IMR-90 (cell line): ENCODE measurements at places on chromosomes 13 and 19. TPM values are rescaled to one million over a fixed set of nuclear protein-coding genes. Genes with fewer than 3 reads are reported as not detected.

GRCh38 chr13:68759617-68760016 lies 1348.0 kb upstream of the ATXN8OS start:
- no peak for DNase-seq

Gene IGFL2
- not detected in 2 replicates for polyA plus RNA-seq

Gene C13orf42
- polyA plus RNA-seq = not detected in 2 replicates

DNA sequence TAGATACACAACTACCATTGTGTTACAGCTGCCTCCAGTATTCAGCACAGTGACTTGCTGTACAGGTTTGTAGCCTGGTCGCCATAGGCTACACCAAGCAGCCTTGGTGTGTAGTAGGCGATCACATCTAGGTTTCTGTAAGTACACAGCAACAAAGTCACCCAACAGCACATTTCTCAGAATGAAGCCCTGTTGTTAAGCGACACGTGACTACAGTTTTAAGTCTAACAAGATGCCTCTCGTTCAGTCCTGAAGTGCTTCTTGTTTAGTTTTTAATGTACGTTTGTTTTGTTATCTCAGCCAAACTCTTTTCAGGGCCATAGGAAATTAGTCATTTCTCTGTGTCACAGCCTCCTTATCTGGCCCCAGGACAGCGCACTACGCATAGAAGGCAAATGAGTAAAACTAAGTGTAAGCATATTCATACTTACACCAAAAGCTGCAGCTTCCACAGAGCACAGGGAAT lies 50.0 kb upstream of the GPR183 start:
- peak; percentile 91 for DNase-seq

DNA sequence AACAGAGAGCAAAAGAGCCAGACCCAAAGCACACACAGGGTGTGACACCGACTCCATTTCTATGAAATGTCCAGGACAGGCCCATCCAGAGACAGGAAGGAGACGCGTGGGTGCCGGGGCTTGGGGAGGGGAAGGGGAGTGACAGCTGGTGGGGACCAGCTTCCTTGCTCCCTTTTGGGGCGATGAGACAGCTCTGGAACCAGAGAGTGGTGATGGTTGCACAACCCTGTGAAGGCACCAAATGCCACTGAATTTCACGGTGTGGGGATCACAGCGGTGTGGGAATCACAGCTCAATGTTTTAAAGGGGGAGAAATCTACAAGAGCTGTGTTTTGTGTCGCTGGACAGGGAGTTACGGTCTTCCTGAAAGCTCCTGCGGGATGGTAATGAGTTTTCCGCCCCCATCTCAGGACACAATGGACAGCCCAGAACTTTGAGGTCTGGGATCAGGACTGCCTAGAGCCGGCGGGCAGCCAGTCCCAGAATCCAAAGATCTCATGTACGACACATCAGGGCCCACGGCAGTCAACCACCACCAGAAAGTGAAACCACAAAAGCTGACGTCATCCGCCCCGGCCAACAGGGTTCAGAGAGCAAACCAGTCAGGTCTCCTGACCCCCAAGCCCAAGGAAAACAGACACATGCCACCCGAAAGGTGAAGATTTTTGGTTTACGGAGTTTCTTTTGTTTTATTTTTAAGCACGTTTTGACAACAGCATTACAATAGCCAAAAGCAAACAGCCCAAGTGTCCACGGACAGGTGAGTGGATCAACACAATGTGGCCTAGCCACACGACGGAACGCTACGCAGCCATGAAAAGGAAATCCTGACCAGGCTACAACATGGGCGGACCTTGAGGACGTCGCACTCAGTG lies 7.3 kb downstream of the SGTA start:
- DNase-seq = peak; percentile 35

- no peak for DNase-seq
Observed at GRCh38 chr13:76724421-76724820, 161.8 kb downstream of the KCTD12 start.

- DNase-seq = peak; percentile 14
Observed at GRCh38 chr19:21092109-21092508, 10.1 kb downstream of the ZNF714 start.

DNA sequence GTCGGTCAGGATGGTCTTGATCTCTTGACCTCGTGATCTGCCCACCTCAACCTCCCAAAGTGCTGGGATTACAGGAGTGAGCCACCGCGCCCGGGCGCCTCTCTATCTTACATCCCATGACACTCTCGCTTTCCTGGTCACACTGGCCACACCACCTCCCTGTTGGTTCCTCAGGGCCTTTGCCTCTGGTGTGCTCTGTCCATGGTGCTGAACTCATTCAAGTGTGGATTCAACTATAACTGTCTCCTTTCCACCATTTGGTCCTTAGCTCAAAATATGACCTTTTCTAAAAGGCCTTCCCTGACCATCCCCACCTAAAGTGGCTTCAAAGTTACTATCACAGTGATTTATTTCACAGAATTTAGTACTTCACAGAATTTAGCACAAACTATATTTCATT lies 3.7 kb upstream of the SMIM17 start:
- DNase-seq = peak; percentile 3

Gene GCDH
- 24.5 and 27.7 TPM in 2 replicates for polyA plus RNA-seq

- DNase-seq = no peak
Observed at GRCh38 chr13:99736541-99736940, 235.0 kb downstream of the ZIC5 start.

Gene IRGC
- not detected in 2 replicates for polyA plus RNA-seq

Gene KCNN4
- polyA plus RNA-seq = 0.99 and 1.2 TPM in 2 replicates

Gene NLRP5
- polyA plus RNA-seq = not detected in 2 replicates

- DNase-seq = no peak
Observed at GRCh38 chr13:108069521-108070210, 145.7 kb downstream of the LIG4 start.

DNA sequence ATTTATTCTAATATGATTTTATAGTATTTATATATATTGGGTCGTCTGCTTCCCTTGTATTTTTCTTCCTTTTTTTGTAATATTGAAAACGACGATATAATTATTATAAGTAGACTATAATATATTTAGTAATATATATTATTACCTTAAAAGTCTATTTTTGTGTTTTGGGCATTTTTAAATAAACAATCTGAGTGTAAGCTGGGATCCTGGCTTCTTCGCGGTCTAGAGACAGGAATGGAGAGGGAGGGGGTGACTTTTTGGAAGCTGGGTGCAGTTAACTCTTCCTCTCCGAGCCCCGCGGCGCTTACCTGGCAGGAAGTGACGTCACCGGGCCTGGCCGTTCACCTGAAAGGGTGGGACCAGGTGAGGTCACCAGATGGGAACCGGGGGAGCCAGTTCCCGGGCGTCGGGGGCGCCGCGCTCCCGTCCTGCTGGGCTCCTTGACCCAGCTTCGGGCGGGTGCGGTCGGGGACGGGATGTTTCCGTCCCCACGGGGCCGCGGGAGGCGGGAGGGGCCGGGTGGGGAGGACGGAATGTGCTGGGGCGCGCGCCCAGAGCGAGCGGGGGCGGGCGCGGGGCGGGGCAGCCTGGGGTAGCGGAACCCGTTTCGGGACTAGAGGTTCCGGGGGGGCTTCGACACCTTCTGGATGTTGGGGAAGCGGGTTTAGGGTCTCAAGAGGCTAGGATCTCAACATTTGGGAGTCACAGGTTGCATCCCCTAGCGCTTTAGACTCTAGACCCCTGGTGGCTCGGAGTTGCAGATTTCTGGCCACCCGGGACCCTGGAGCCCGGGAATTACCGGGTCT lies 2.8 kb downstream of the ZFP36 start:
- peak; percentile 61 for DNase-seq

DNA sequence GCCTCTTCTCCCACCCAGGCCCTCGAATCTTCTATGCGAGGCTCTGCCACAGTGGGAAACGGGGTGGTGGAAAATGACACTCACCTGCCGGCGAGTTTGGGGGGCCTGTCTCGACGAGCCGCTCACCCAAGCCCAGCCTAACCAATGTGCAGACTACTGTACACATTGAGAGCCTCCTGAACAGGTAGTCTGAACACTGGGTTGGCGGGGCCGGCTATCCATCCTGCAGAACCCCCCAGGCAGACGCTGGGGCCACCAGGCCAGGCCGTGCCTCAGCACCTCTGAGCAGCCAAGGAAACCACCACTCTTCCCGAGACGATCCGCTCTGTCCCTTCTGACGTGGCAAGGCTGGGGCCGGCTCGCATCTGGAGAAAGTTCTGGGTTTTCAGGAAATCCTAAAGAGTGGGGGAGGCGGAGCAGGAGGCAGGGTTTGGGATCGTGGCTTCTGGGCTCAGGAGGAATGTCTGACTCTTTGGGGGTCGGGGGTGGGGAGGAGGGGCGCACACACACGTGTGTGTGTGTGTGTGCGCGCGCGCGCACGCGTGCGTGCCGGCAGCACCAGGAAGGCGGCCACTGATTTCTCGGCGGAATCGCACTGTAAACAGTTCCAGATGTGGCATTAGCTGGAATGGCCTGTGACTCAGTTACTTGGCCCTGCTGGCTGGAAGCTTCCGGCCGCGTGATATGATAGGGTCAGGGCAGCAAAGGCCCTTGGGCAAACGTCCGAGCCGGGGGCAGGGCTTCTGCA lies 18.5 kb downstream of the TMED1 start:
- DNase-seq = peak; percentile 98

Gene NRTN
- 0.17 and 0.37 TPM in 2 replicates for polyA plus RNA-seq

Gene PTH2
- not detected in 2 replicates for polyA plus RNA-seq

DNA sequence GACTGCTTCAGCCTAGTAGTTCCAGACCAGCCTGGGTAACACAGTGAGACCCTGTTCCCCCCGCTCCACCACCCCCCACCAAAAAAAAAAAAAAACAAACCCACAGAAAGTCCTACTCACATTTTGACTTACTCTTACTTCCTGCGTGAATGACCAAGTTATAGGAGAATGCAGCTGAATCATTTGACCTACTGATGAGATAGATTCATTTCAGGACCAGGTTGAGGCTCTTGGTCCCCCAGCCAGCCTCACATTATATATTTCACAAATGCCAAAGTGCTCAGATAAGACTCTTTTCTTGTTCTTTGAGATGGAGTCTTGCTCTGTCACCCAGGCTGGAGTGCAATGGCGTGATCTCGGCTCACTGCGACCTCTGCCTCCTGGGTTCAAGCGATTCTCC lies 70.2 kb downstream of the KLF5 start:
- DNase-seq = peak; percentile 44

- DNase-seq = no peak
Observed at GRCh38 chr19:19661141-19661674, 2.3 kb downstream of the ATP13A1 start.

DNA sequence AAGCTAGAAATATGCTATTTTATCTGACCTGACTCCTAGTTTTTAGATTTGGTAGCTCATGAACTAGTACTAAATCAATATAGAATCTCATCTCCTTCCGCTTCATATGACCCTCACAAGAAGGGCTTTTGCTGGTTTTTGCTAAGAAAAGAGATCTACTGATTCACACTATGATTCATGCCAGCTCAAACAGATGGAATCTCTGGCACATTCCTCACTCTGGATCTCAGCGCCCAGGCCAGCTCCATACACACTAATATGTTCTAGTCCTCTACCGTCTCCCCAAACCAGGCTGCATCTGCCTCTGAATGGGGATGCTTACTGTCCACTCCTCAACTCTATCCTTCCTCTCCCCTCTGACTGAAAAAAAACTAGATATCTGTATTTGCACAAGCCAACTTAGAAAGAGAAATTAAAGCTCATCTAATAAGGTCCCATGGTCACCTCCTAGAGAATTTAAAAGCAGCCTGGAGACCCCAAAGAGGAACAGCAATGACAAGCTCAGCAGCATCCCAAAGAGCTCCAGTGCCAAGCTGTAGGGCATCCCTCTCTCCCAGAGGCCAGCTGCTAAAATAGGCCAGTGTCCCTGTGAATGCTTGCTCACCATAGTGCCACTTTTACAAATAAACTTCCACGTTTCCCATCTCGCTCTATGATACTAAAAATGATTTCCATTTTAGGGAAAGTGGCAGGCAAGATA lies 74.9 kb downstream of the LHFPL6 start:
- DNase-seq = peak; percentile 96

DNA sequence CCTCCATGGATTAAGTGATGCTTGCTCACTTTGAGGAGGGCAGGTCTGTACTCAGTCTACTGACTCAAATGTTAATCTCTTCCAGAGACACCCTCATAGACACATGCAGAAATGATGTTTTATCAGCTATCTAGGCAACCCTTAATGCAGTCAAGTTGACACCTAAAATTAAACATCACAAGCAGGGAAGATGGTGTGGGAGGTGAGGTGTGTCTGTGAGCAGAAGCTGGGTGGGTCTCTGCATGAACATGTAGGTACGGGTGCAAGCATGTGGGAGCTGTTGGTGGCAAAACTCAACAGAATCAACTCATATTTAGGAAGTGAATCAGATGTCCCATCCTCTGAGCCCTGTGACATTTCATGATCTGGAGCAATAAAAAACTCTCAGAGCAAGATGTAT lies 249.2 kb upstream of the SGCG start:
- DNase-seq = no peak

- no peak for DNase-seq
Observed at GRCh38 chr13:51325837-51326236, 13.7 kb upstream of the SERPINE3 start.

GRCh38 chr13:75461314-75461713 lies 20.7 kb downstream of the TBC1D4 start:
- DNase-seq = peak; percentile 15

DNA sequence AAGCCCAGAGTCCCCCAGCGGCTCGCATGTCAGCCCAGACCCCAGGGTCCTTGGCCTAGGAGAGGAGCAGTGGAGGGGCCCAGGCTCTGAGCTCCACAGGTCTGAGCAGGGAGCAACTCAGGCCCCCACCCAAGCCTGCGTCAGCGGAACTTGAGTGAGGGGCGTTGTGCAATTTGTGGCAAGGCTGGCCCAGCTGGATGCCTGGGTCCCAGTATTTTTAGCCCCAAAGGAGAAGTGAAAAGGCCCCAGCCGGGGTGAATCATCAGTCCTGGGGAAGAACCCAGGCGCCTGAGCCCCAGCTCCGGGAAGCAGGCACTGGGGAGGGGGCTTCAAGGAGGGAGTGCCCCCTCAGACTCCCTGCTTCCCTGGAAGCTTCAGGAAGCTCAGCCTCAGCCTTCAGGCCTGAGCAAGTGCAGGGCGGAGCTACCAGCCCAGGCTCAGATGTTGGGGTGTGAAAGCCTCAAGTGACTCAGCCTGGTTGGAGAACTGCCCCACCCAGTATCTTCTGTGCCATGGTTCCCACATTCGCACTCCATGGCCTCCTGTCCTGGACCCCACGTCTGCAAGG lies 7.2 kb downstream of the MED29 start:
- DNase-seq = peak; percentile 84

DNA sequence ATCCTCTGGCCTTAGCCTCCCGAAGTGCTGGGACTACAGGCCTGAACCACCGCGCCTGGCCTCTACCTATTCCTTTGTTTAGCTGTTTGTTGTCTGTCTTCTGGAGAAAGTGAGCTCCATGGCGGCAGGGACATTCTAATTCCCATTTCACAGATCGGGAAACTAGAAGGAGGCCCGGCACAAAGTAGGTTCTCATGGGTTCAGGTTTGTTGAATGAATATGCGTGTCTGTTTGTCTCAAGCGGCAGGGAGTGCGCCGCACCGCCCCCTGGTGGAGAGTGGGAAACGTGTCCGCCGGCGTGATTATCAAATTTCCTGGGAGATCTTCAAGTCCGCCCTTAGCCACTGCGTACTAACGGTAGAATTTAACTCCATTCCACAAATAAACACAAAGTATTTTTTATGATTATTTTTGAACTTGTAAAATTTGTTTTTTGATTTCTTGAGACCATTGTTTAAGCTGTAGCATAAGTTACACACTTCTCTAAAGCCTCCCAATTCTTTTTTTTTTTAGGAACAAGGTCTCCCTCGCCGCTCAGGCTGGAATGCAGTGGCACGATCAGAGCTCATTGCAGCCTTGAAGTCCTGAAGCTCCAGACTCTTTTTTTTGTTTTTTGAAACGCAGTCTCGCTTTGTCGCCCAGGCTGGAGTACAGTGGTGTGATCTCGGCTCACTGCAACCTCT lies 8.9 kb upstream of the CCDC9 start:
- DNase-seq = peak; percentile 75

Gene KANK3
- polyA plus RNA-seq = 0.04 and 0.07 TPM in 2 replicates

- DNase-seq = no peak
Observed at GRCh38 chr13:85013006-85013405, 786.2 kb downstream of the SLITRK6 start.

Gene CD22
- 0.22 TPM in 2 replicates for polyA plus RNA-seq
